ENCODE measurements at places on chromosomes 3 and 15.

DNA sequence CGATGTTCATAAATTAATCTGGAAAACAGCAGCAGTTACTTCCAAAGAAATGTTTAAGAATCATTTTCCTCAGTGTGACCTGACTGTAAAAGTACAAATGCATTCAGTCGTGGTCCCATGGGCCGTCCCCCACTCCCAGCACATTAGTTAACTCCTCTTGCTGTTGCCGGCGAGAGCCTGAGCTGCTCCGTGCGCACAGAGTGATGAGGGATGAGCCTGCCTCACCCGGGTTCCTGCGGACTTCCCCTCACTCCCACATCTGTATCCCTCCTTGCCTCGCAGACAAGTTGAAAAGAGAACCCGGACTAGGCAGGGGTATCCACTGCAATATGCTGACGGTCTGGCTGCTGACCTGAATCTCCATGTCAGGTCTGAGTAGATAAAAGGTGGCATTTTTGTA lies 861.7 kb upstream of the NR2F2 start:
- DNase-seq, result no peak

GRCh38 chr3:139523718-139524117 lies 15.8 kb downstream of the RBP1 start:
- DNase-seq, result no peak

- no peak for DNase-seq
Measured at GRCh38 chr3:79517766-79518413, 249.9 kb downstream of the ROBO1 start.

DNA sequence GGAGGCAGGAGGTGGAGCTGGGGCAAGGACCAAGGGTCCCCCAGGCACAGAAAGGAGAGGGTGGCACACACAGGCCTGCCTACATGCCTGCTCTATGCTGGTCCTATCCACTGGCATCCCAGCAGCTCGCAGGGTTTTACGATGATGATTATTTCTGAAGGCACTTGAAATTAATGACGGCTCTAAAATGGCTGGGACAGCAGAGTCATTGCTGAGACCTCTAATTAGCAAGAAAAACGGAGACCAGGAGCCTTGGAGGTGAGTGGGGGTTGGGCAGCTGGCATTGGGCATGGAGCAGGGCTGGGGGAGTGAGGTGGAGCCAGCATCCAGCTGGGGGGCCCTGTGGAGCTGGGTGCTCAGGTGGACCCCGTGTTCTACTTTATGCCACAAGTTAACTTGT lies 3.5 kb upstream of the LINGO1 start:
- DNase-seq, result no peak

- no peak for DNase-seq
Measured at GRCh38 chr3:48086705-48087104, 70.5 kb upstream of the MAP4 start.

- no peak for DNase-seq
Measured at GRCh38 chr3:16514021-16514700, 662 bp upstream of the RFTN1 start.

DNA sequence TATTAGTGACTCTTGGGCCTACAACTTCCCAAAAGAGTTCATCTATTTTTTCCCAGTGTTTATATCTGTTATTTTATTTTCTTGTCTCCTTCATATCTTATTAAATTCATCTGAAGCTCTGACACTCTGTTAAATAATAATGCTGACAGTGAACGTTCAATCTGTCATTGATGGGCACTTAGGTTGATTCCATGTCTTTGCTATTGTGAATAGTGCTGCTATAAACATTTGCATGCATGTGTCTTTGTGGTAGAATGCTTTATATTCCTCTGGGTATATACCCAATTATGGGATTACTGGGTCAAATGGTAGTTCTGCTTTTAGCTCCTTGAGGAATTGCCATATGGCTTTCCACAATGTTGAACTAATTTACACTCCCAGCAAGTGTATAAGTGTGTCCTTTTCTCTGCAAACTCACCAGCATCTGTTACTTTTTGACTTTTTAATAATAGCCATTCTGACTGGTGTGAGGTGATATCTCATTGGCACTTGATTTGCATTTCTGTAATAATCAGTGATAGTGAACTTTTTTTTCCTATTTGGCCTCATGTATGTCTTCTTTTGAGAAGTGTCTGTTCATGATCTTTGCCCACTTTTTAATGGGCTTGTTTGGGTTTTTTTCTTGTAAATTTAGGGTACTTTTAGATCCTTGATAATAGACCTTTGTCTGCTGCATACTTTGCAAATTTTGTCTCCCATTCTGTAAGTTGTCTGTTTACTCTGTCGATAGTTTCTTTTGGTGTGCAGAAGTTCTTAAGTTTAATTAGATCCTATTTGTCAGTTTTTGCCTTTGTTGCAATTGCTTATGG lies 122.5 kb downstream of the LEKR1 start:
- no peak for DNase-seq

GRCh38 chr3:67461667-67462142 lies 192.7 kb downstream of the SUCLG2 start:
- DNase-seq, result no peak

- DNase-seq, result no peak
Measured at GRCh38 chr15:31974154-31974794, 56.0 kb upstream of the CHRNA7 start.

GRCh38 chr15:40265355-40265754 lies 17.5 kb downstream of the ANKRD63 start:
- no peak for DNase-seq

DNA sequence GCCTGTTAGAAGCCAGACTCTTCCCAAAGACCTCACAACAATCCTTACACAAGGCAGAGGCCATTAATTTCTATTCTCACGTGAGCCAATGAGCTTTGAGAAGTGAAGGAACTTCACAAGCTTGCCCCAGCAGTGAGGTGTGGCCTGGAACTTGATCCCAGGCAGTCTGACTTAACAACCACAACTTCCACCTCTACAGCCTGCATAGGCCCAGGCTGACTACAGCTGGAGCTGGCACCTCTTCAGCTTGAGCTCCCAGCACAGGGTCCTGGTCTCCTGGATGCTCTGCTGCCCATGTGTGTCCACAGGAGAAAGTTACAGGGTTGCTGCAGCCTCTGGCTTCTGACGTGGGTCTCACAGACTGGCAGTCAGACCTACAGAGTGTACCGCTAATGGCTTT lies 111.0 kb downstream of the ERC2 start:
- no peak for DNase-seq

DNA sequence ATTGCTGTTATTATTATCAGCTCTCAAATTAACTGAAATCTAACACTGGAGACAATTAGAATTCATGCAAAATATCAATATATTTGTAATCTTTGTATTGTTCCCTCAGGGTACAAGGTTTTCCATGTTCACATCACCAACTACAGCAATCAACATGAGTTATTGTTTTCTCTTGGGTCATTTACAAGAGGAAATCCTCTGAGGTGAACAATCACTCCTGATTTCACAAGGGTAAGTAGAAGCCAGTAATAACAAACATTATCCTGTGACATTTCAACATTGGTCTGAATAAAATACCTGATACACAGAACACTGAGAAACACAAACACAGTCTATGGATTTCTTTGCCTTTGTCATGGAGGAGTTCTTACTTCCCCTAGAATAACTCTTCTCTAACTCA lies 174.0 kb downstream of the SUCNR1 start:
- no peak for DNase-seq

DNA sequence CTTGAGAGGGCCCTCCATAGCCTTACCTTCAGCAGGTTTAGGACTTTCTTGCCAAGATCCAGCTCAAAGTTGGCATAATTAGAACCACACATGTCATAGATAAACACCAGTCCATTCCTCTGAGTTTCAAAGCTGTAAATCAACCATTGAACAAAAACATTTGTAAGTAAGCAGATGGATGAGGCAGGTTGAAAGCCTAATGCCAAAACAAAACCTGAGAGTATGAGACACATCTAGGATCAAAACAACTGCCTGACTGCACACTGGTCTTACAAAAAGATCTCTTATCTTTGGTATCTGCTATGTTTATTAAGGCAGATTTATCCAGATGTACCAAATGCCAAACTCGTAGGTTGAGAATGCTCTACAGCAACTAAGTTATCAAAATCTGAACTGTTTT lies 61.9 kb downstream of the PTPN9 start:
- DNase-seq, result no peak

- DNase-seq, result no peak
Measured at GRCh38 chr3:102163039-102163817, 271.6 kb upstream of the ZPLD1 start.
